ENCODE measurements at places on chromosomes 11 and 22.

GRCh38 chr11:101441747-101442146 lies 142.1 kb downstream of the TRPC6 start:
- no peak for DNase-seq

DNA sequence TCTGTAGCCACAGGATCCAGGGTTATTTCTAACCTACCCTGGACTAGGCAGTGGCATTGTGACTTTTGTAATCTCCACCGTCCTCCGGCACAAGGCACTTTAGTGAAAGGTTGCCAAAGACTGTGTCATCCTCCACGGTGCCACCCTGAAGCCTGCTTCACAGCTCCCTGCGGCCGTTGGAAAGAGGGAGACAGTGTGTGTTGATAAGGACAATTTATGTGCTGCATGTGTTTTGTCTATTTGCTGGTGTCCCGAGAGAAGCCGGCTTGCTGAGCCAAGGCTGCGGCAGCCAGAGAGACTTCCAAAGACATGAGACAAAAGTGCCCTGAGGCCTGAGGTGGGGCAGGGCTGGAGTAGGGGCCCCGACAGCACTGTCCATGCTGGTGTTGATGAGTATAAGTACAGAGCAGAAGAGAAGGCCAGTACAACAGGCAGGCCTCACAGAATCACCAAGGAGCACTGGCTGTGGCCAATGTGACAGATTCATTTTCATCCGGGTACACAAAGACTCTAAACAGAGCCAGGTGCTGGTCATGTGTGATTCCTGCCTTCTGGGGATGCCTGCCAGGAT lies 40.9 kb downstream of the GALNT18 start:
- DNase-seq = no peak

- no peak for DNase-seq
Observed at GRCh38 chr22:48340727-48341709, 1486.7 kb downstream of the BRD1 start.

DNA sequence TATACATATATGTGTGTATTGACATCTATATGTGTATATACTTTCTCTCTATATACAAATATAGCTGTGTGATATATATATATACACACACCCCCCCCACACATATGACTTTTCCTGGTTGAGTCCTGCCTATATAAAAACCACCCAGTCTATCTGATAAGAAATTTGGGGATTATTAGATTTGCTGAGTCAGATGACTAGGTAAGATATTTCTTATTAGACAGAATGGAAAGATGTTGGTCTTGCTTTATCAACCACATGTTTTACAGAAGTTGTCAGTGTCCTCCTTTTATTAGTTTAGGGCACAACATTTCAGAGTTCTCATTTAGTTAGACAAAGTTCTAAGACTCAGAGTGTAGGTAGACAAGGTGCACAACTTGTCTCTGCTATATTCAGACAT lies 953.3 kb downstream of the METTL15 start:
- no peak for DNase-seq

DNA sequence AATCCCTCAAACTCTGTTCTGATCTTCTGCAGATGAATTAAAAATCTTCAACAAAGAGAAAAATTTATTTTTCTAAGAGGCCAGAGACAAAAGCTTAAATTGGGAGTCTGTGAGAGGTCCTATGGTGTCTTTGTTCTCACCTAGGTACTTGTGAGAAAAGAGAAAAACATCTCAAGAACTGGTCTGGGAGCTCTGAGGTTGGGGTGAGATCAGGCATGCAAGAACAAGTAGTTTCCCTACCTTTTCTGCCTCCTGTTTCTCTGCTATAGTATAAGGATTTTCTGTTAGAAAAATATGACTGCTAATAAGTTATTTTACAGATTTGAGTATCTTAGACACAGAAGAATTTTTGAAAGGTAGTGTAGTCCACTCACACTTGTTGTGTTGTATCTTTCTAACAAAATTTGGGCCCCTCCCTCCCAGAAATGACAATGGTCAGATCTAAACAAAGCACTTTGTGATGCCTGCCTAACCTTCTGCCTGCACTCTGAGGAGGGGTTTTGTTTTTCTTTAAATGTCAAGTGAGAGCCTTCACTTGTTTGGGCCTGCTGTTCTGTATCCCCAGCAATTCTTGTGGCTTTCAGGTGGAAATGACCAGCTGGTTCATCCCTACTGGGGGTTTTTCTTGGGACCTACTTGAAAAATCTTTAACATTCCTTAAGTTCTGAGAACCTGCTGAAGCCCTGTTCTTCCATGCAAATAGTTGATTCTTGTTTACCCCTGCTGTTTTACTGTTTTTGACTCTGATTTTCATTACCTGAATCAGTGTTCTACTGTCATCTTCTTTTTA lies 13.6 kb upstream of the OR51S1 start:
- DNase-seq = no peak

- DNase-seq = peak; percentile 63
Observed at GRCh38 chr22:49657275-49657973, 170.2 kb downstream of the BRD1 start.

DNA sequence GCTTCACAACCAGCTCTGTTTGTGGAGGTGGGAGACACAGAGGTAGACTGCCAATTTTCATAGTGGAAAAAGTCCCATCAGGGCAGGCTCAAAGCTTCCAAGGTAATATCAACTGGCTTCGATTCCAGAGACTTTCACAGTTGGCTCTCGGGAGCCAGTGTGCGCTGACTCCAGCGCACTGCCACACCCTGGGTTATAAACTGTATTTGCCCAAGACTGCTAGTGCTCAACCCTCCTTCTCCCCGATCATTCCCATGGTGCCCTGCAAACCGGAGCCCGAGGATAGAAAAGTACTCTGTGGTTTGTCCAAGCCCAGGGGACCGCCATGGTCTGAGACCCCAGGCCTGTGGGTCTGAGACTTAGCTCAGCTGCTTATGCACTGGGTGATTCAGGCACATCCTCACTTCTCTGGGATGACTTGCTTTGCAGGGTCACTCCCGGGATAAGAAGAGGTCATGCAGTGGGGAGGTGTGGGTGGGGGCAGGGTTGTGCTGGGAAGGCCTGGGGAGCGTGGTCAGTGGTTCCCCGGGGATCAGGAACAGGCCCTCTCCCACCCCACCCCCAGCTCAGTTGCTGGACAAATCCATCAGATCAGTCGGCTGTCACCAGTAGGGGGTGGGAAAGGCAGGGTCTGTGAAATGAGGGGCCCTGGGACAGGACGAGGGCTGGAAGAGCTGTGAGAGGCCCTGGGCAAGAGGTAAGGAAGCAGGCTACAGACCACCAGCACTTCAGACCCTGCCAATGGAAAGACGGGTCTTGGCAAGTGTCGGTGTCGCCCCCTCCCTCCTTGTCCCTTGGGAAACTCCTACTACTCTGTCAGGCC lies 26.7 kb upstream of the PICK1 start:
- DNase-seq = no peak

DNA sequence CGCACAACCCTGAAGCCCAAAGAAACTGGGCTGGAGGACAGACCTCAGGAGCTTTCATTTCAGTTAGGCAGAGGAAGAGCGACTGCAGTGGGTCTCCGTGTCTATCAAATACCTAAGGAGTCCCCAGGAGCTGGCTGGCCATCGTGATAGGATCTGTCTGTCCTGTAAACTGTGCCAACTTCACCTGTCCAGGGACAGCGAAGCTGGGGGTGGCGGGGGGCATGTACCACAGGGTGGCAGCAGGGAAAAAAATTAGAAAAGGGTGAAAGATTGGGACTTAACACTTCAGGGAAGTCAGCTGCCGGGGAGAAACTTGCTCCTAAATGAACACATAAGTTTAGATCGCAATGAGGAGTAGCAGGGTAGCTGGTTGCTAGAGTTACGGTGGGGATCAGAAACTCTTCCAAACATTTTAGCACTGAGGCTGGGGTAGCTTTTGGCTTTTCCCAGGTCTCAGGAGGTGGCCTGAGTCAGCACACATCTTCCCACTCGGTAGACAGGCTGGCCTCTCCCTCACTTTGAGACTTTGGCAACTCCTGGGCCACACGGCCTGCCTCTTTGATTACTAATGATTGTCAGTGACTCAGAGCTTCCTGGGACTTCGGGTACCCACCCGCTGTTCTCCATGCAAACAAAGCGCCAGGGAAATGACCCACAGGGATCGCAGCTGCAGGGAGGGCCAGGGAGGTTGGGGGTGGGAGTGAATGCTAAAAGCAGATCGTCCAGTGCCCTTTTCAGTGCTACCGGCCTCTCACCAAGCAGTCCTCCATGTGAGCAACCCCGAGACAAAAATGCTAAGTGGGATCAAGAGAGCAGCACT lies 2.9 kb upstream of the MTFP1 start:
- DNase-seq = no peak

Data from GM12892 (cell line).